T-helper 2 cell treated with Interferon-gamma antibody and Interleukin-4, amounts not matched to agents 5 μg/mL and 100 μg/mL, for 36 hours (primary cell): ENCODE measurements at places on chromosomes 7 and 10.

DNA sequence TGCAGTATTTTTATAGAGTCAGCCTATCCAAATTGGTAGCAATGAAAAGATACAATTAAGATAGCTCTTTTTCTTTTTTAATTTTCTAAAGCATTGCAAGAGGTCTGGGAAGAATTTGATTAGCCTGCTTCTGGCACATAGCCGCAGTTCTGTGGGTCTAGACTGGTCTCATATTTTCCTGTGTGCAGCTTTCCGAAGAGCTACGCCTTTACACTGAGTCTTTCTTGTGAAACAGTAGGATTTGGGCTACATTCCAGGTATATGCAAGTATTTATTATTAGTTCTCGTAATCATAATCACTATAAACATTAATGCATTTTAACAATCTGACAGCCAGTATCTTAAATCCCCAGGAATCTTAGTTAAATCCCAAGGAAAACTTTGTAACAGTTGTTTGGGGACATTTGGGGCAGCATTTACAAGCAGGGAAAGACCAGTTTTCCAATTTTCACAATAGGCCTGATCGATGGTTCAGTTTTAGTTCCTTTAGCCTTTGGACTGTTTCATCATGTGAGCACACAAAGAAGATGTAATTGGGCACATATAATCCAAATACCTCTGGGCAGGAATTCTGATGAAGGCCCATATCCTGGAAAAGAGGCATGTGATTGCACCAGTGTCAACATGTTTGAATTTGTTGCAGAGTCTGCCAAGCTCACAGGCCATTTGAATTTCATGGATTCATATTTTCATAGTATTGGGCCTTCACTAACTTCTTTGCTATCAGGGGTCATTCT, 287.3 kb downstream of the INHBA start:
- no peak overlapping the region for H3K27ac ChIP-seq
- no peak for DNase-seq
- no peaks in the 10 kb centered on the region for H3K27me3 ChIP-seq
- H3K36me3 ChIP-seq = no peaks in the 10 kb centered on the region
- H3K4me1 ChIP-seq = no peaks in the 10 kb centered on the region

GRCh38 chr7:105894131-105894530, 17.7 kb upstream of the ATXN7L1 start:
- no peak overlapping the region for H3K27ac ChIP-seq
- no peak overlapping the region for H3K4me3 ChIP-seq
- H3K4me1 ChIP-seq = peaks cover 13% of the 10 kb centered on the region
- DNase-seq = no peak
- H3K36me3 ChIP-seq = peaks cover 2% of the 10 kb centered on the region
- peaks cover 14% of the 10 kb centered on the region for H3K27me3 ChIP-seq

DNA sequence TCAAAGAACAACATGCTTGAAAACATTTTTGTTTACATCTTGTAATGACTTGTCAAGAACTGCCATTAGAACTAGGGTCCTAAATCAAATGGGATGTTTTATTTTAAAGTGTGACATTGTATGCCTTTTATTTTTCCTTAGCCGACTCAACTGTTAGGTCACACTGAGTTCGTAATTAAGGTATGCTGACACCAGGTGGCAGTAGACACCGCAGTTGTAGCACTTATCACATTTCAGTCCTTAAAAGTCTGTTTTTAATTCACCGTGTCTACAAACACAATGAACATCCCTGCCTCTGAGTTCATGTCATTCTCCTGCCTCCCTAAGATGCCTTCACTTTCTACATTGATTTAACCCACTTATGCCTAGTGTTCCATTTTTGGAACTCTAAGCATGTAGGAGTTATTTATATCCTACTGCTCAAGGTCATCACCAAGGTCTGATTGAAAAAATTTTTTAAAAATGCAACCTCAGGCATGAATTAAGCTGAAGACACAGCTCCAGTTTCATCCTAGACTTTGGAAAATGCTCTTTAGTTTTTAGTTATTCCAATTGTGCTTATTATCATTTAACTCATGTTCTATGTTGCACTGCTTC, 186.1 kb downstream of the BMPER start:
- H3K27ac ChIP-seq = no peak overlapping the region
- DNase-seq = no peak
- H3K4me1 ChIP-seq = no peaks in the 10 kb centered on the region

DNA sequence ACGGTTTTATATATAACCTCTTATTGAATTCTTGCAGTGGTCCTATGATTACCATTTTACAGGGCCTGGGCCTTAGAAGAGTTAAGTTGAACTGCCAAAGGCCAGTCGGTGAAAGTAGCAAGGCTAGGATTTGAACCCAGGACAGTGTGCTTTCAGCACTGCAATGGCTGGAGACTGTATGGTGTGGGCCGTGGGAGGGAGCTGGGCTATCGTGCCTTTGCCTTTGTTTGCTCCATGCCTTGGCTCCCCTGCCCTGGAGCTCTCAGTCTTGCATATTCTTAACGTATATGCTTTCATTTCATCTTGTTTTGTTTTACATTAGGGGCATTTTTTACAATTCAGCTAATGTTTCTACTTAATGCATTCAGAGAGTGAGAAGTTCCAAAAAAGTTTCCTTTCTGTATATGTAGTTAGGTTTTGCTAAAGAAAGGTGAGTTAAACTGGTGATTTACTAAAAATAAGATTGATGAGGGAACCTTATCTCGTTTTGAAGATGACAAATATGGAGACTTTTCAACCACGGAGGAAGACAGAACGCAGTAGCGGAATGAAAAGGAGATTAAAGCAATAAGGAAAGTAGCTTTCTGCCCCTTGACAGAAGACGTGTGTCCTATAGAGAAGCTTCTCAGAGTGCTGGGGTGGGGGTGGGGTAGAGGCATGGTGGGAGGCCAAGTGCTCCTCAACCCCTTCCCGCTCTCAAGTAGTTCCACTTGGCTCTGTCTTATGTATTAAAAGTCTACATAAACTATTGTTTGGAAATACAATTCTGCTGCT, 82.5 kb downstream of the RTKN2 start:
- peak; percentile 49 for DNase-seq
- H3K36me3 ChIP-seq = peaks cover 26% of the 10 kb centered on the region
- peak overlapping the region; percentile 62 for H3K4me3 ChIP-seq
- H3K4me1 ChIP-seq = peaks cover 62% of the 10 kb centered on the region
- no peaks in the 10 kb centered on the region for H3K27me3 ChIP-seq

DNA sequence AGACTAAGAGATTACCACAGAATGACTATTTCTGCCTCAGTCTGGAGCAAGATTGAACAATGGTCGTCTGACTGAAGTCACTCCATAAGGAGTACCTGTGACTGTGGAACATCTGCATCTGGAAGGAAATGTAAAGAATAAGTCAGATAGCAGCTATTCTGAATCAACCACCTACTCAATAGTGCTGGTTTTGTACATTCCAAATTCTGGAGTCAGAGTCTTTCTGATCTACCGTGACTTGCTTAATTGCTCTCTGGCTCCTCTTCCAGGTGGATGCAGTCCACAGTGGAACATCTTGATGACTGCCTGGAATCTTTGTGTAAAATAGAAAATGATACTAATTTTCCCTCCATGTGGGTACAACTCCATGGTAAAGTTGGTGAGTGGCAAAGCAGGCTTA, 156.3 kb upstream of the SEMA3C start:
- H3K4me1 ChIP-seq = no peaks in the 10 kb centered on the region
- DNase-seq = no peak
- no peak overlapping the region for H3K27ac ChIP-seq
- no peak overlapping the region for H3K4me3 ChIP-seq
- no peaks in the 10 kb centered on the region for H3K36me3 ChIP-seq

- DNase-seq = no peak
- H3K4me1 ChIP-seq = no peaks in the 10 kb centered on the region
- no peaks in the 10 kb centered on the region for H3K27me3 ChIP-seq
- H3K27ac ChIP-seq = no peak overlapping the region
- no peaks in the 10 kb centered on the region for H3K36me3 ChIP-seq
These were observed 15.9 kb upstream of the TMEM72 start for GRCh38 chr10:44895280-44895679.

DNA sequence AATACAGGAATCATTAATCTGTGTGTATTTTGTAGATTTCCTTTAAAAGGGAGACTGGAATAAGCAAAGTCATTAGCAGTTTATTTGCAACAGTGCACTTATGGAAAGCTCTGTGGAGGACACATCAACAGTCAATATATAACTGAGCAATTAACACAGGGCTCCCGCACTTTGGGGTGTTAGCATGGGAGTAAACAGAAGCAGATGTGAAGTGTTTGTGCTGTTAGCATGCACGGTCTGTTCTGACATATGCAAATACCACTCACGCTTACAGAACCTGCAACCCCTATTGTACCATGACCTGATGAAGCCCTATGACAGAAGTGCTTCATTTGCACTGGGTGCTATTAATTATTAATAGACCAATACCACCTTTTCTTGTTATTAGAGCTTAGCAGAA, 118.9 kb downstream of the PPP1R3A start:
- H3K4me1 ChIP-seq = no peaks in the 10 kb centered on the region
- DNase-seq = no peak
- H3K27ac ChIP-seq = no peak overlapping the region
- H3K36me3 ChIP-seq = no peaks in the 10 kb centered on the region

GRCh38 chr10:114498413-114499111, 94.3 kb upstream of the AFAP1L2 start:
- H3K4me1 ChIP-seq = peaks cover 65% of the 10 kb centered on the region
- no peak for DNase-seq
- H3K27ac ChIP-seq = peak overlapping the region; percentile 95
- peaks cover 35% of the 10 kb centered on the region for H3K36me3 ChIP-seq
- peak overlapping the region; percentile 64 for H3K4me3 ChIP-seq

DNA sequence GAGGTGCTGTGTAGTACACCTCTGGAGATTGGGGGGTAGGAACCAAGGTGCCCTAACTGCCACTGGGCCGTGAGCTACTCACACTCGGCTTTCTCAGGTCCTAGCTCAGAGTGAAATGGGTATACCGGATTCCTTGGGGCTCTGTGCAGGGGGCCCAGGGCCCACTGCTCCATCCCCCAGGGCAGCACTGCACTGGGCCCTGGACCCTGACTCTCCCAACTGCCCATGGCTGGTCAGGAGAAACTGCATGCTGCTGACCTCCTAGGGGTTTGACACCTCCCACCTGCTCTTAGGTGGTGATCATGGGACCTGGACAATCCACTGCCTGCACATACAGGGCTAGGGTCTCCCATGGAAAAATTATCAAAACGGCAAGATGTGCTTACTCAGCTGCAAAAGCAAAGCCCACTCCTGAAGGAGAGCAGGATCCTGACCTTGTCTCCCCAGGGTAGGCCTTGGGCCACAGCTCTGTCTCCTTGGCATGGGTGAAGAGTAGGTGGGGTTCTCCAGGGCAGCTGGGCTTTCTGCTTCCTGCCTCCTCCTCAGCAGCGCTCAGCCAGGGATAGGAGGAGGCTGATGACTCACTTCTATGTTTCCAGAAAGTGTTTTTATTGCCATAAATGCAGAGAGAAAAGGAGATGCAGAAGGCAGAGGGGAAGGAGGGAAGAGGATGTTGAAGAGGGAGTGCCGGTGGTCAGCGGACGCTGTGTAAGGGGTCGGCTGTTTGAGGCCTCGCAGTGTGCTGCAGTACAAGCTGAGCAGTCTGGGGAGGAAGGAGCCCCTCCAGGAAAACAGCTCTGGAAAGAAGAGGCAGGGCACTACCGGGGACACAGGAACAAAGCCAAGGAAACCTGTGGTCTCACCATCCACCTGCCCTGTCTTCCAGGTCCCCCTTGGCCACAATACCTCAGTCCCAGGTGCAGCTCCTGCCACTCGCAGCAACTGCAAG, 107.8 kb downstream of the ARHGAP22 start:
- peaks cover 11% of the 10 kb centered on the region for H3K4me1 ChIP-seq
- DNase-seq = no peak
- H3K27me3 ChIP-seq = no peaks in the 10 kb centered on the region
- no peaks in the 10 kb centered on the region for H3K36me3 ChIP-seq

- peaks cover 50% of the 10 kb centered on the region for H3K27me3 ChIP-seq
- H3K27ac ChIP-seq = no peak overlapping the region
These were observed 92.8 kb downstream of the CHN2 start for GRCh38 chr7:29287366-29287765.

DNA sequence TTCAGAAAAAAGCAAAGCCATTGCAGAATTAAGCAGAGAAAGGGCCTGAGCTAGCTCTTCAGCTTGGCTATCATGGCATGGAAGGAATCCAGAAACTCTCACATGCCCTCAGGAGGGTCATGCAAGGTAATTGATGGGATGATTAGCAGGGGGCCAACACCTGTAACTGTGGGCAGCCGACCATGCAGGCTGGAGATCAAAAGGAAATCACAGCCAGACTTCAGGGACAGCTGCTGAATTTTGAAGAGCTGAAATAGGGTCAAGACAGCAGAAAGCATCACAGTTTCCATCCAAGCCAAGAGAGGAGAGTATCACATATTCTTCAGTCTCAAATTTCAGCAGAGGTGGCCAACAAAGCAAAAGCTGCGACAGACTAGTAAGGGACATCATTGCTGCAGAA, 239.6 kb upstream of the STEAP1 start:
- H3K4me1 ChIP-seq = no peaks in the 10 kb centered on the region
- H3K27ac ChIP-seq = no peak overlapping the region
- no peak overlapping the region for H3K4me3 ChIP-seq
- DNase-seq = no peak
- no peaks in the 10 kb centered on the region for H3K36me3 ChIP-seq

DNA sequence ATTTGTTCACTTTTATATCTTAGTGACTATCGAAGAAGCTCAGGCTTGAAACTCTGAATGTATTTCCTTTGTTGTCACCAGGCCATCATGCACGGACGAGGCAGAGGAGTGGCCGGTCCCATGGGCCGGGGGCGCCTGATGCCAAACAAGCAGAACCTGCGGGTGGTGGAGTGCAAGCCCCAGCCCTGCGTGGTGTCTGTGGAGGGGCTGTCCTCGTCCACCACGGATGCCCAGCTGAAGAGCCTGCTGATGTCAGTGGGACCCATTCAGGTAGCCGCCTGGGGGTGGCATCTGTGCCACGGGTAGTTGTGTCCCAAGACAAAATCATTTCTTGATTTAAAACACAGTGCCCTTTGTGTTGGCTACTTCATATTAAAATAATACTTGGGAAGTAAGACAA, 45.9 kb downstream of the SHH start:
- H3K4me1 ChIP-seq = peaks cover 48% of the 10 kb centered on the region
- H3K27me3 ChIP-seq = no peaks in the 10 kb centered on the region
- no peak overlapping the region for H3K4me3 ChIP-seq
- no peak for DNase-seq
- no peak overlapping the region for H3K27ac ChIP-seq

- DNase-seq = no peak
- H3K4me3 ChIP-seq = no peak overlapping the region
- no peak overlapping the region for H3K27ac ChIP-seq
- no peaks in the 10 kb centered on the region for H3K27me3 ChIP-seq
- H3K36me3 ChIP-seq = peaks cover 24% of the 10 kb centered on the region
These were observed 6.7 kb upstream of the CYREN start for GRCh38 chr7:135177028-135177696.

- peaks cover 33% of the 10 kb centered on the region for H3K27me3 ChIP-seq
- no peak for DNase-seq
- no peak overlapping the region for H3K27ac ChIP-seq
These were observed 145.3 kb upstream of the FRMD4A start for GRCh38 chr10:14476006-14476405.
